ENCODE measurements at places on chromosomes 13 and 19.
A peak's percentile ranks its signal among the peaks of the same experiment; 100 is the strongest.

- DNase-seq, result no peak
Observed at GRCh38 chr19:37920591-37921450, 13.8 kb downstream of the SIPA1L3 start.

GRCh38 chr19:58001895-58002369 lies 688 bp downstream of the ZNF606 start:
- no peak for DNase-seq

- DNase-seq, result no peak
Observed at GRCh38 chr13:98488736-98489135, 88.2 kb downstream of the STK24 start.

DNA sequence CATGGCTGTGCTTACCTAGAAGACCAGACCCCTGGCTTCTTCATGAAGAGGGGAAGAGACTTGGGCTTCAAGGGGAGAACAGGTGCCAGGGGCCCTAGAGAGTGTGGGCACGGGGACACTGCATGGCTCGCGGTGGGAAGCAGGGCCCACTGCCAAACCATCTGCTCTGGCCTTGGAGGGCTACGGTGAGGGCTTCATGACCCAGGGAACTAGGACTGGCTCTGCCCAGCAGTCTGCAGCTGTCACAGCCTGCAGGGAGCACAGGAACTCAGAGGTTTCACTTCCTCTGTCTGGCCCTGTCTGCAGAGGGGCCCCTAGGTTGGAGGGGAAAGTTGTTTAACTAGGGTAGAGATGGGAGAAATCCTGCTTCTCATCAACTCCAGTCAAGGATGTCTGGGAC lies 4.3 kb downstream of the ERCC1 start:
- DNase-seq, result peak; percentile 97

- peak; percentile 60 for DNase-seq
Observed at GRCh38 chr13:99431927-99432608, 69.2 kb upstream of the TM9SF2 start.

DNA sequence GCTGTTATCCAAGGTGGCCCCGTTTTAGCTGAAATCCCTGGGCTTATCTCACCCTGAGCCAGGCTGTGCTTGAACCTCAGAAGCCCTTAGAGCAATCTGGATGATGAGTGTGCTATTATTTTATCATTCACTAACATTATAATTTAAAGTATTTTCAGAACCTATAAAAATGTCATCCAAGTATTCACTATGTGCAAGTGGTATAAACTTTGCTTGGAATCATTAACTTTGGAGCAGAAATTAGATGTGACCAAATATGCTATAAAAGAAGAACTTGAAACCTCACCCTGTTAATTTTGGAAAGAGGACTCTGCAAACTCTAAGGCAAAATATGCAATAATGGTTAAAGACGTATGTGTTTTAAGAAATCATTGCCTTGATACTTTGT lies 147.5 kb downstream of the USP12 start:
- DNase-seq, result no peak

GRCh38 chr19:13012690-13013608 lies 17.7 kb downstream of the NFIX start:
- DNase-seq, result peak; percentile 62

- no peak for DNase-seq
Observed at GRCh38 chr13:98286799-98287198, 109.7 kb upstream of the RNF113B start.

DNA sequence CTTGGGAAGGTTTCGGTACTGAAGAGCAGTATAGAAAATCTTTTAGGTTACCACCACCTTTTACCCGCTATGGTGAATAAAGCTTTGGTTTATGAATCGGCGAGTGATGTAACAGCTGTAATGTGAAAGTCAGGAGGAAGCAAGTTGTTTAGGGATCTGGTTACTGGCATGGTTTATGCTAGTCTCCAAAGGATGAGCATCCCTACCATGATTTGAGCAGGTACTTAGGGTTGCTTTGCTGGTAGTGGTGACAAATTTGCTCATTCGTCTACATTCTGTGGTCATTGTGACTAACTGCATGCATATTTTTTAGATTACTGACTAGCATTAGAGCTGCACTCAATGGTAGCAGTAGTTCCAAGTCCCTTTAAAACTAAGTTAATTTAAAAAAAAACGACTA lies 104.1 kb downstream of the FRY start:
- no peak for DNase-seq

GRCh38 chr13:35874704-35875103 lies 256.5 kb downstream of the DCLK1 start:
- no peak for DNase-seq

Measured in MV-4-11 (cell line).